ENCODE measurements at places on chromosomes 16 and 17. TPM values are rescaled to one million over a fixed set of nuclear protein-coding genes. Genes with fewer than 3 reads are reported as not detected.

GRCh38 chr17:67137860-67138259 is 93.5 kb downstream of the CACNG1 start:
- DNase-seq, result no peak

GRCh38 chr17:49741692-49742076 is 22.2 kb downstream of the FAM117A start:
- no peak for DNase-seq

DNA sequence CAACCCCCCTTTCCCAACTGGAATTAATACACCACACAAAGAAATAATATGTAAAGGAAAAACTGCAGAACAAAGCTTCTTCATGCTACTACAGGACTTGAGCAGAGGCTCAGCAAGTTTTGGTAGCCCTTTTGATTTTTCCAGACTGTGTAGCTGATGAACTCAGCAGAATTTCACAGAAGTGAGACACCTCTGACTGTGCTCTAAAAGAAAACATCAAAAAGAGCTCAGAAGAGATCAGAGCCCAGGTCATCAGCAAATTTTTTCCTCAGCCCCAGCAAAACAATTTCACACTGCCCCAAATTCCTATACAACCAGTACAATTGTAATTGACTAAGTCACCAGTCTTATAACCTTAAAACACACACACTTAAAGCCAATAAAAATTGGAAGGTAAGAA is 38.0 kb downstream of the TTC19 start:
- DNase-seq, result no peak

Gene CAPNS2
- total RNA-seq, result not detected

Gene CISD3
- 13.3 TPM for total RNA-seq

Gene CCDC154
- 0.58 TPM for total RNA-seq

Gene WNT9B
- total RNA-seq, result not detected
